Activated CD8-positive, alpha-beta memory T cell treated with anti-CD3 and anti-CD28 coated beads for 1 hour (primary cell): ENCODE measurements at places on chromosomes 6 and 20.

- no peak for DNase-seq
Observed at GRCh38 chr6:1704711-1705110, 95.0 kb downstream of the FOXC1 start.

GRCh38 chr6:126170978-126171382, 168.9 kb upstream of the CENPW start:
- no peak for DNase-seq

DNA sequence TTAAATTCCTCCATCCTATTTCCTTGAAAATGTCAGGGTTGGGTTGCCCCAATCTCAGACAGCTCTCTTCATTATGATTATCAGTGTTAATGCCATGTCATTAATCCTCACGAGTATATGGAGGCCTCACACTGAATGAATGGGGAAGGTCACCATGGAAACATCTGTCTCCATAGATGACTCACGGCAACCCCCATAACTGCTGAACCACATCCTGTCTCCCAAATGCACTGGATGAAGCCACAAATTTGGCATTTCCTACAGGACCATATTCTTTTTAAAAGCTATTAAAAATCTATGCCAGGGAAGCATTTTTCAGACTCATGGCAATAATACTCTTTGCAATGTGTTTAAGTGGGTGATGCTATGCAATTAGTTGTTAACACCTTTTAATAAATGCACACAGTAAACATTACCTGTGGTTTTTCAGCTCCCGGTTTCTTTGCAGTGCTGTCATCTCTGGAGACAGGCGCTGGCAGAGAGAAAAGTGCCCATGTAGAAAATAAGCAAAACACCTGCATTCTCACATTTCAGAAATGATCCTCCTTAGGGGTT, 80.1 kb upstream of the PTPRK start:
- DNase-seq: no peak

DNA sequence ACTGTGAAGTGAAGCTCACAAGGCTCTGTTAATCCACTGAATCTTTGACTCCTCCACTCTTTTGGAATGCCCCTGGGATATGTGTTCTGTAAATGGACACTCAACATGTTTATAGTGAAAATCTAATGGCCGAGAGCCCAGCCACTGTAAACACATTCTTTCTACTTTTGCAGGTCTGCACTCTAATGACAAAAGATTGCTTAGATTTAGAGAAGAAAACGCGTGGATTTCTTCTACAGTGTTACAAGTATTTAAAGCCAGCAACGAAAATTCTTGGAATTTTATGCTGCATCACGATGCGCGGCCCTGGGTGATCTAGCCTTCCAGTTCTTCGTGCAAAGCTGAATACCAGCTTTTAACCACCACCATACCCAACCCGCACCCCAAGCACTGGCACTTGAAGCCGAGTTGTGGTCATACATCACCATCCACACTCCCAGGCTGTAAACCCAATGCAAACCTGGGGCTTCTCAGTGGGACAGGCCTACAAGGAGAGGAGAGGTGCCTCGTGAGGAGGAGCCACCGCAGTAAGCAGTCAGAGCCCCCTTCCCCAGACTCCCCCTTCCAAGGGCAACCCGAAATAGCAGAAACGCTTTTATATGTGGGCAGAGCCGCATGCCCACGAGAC, 3.7 kb upstream of the FOXO3 start:
- DNase-seq: no peak
